Daoy (cell line): ENCODE measurements at places on chromosomes 4 and X.
A peak's percentile ranks its signal among the peaks of the same experiment; 100 is the strongest.

DNA sequence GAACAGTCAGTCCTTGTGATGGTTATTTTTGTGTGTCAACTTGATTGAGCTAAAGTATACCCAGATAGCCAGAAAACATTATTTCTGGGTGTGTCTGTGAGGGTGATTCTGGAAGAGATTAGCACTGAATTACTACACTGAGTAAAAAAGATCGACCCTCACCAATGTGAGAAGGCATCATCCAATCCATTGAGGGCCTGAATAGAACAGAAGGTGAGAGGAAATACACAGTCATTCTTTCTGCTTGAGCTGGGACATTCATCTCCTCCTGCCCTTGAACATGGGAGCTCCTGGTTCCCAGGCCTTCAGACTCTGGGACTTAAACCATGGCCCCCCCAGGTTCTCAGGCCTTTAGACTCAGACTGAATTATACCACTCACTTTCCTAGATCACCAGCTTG, 22.3 kb downstream of the INPP4B start:
- DNase-seq = no peak

DNA sequence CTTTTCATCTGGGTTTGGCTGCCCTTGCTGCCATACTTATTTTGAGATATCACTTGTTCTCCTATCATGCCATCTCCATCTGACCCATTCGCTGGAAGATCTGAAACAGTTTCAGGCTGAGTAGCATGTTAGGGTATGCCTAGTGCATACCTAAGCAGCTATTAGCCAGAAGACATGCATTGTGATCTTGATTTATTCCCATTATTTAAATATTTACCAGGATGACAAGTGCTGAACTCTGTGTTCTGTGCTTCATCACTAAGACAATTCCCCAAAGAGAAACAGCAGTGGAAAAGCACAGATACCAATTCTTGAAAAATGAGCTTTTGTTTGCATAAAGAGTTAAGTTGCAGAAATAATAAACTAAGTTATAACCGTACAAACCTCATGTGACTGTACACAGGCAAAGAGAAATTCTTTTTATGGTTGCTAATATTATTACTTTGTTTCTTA, 271.0 kb upstream of the ARSJ start:
- no peak for DNase-seq

- no peak for DNase-seq
Measured at GRCh38 chrX:24124244-24124799, 25.2 kb upstream of the ZFX start.

- DNase-seq = no peak
Measured at GRCh38 chrX:103919270-103919637, 43.2 kb upstream of the TMSB15B start.

DNA sequence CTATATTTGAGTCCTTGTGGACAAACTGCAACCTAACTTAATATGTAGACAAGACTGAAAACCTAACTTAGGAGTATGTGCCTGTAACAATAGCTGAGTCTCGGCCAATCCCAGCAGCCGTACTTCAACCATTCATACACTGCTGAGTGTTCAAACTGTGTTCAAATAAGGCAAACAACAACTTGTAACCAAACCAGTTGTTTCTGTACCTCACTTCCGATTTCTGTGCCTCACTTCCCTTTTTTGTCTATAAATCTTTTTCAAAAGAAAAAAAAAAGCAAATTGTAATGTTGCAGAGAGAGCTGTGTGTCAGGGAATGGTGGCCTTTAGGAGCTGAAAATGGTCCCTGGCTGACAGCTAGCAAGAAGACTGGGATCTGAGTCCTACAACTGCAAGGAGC, 46.0 kb downstream of the GEMIN8 start:
- no peak for DNase-seq

- peak; percentile 84 for DNase-seq
Measured at GRCh38 chr4:127782025-127782274, 172 bp upstream of the HSPA4L start.

- peak; percentile 2 for DNase-seq
Measured at GRCh38 chr4:60683973-60684372, 516.2 kb upstream of the ADGRL3 start.

DNA sequence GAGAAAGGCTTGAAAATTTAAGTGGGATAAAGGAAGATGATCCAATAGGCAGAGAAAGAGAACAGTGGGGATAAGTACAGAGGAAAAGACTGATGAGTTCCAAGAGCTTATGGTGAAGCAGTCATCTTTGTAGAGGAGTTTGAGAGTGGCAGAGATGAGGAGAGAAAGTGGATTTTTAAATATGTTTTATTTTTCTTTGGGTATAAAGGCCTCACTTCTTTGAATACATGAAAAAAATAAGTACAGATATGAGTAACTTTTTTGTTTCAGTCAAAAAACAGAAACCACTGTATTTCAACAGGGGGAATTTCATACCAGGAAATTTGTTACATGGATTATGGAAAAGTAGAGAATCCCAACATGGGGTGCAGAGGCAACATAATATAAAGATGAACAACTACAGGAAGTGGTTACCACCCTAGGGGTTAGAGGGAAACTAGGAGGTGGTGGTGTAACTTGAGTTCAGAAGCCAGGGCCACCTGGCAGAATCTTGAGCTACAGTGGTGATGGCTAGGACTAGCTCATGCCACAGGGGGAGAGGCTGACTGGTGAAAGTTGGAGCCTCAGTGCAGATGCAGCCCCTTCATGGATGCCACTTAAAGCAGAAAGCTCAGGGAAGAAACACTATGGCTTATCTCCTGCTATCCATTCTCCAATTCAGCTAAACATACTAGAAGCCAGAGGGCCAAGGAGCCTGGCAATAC, 3.4 kb upstream of the CYBB start:
- no peak for DNase-seq

- DNase-seq = no peak
Measured at GRCh38 chr4:11259837-11260236, 168.9 kb downstream of the HS3ST1 start.

DNA sequence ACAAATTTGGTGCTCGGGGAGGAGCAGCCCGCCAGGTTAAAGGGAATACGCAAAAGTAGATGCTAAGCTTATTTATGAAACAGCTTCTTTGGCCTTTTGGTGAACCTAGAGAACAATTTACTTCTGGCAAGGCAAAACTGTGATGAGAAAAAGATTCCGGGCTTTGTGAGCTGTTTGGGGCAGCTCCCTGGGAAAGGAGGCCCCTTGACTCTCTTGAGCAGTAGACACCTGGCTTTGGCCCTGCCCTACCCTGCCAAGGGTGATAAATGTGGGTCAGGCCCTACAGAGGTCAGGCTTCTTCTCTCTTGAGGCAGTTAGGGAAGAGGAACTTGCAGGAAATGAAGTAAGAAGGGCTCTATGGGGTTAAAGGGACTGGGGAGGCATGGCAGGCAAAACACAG, 509.6 kb downstream of the MID1IP1 start:
- no peak for DNase-seq

GRCh38 chrX:118718737-118719136, 8.7 kb upstream of the IL13RA1 start:
- no peak for DNase-seq

DNA sequence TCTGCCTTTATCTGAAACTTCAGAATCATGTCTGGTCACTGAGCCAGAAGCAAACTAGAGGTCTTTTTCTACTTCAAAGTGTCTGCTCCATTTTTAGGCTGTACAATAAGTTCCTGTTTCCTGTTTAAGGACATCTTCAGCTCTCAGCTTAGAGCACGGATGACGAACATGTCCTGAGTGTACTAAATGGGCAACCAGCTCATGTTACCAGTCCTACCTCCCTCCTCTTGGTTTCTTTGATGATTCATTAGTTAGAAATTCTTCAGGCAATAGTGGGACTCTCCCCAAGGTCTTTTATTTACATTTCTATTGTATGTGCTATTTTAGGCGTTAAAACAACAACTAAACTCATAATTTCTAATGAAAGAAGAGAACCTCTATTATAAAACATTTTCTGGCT, 58.0 kb downstream of the ENPEP start:
- DNase-seq = peak; percentile 79

- DNase-seq = no peak
Measured at GRCh38 chrX:49312176-49312575, 8.7 kb downstream of the GAGE10 start.

- peak; percentile 22 for DNase-seq
Measured at GRCh38 chrX:39409246-39409917, 608.1 kb downstream of the MID1IP1 start.

DNA sequence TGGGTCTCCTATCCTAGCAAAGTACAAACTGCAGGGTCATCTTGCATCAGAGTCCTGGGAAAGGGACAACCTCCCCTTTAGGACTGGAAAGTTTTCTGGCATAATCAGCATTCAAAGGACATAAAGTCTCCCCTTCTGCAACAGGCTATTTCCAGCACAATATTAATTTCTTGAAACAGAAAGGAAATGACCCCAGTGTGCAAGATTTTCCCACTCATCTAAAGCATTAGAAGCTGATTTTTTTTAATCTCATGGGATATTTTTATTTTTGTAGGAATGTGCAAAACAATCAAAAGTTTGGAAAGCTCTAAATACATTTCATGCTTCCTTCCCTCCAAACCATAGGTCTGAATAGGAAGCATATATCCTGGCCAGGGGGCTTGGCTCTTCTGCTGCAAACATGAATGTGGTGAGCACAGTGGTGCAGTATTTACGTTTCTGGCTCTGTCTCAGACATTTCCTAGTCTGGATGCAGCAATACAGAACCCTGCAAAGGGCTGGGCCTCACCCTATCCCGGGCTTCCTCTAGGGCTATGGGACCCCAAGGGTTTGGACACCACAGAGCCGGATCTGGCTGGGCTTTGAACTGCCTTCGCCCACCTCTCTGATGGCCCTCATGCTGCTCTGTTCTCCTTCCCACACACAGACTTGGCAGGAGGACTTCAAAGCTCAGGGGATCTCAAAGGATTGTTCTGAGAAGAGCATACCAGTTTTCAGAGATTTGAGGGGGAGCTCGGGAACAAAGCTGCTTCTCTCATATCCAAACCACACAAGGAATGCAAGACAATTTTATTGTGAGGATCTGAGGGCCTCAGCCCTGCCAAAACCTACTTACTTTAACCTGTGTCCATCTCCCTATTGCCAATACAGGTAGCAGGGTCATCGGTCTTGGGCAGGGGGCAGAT, 64.9 kb downstream of the POLR2B start:
- peak; percentile 6 for DNase-seq

DNA sequence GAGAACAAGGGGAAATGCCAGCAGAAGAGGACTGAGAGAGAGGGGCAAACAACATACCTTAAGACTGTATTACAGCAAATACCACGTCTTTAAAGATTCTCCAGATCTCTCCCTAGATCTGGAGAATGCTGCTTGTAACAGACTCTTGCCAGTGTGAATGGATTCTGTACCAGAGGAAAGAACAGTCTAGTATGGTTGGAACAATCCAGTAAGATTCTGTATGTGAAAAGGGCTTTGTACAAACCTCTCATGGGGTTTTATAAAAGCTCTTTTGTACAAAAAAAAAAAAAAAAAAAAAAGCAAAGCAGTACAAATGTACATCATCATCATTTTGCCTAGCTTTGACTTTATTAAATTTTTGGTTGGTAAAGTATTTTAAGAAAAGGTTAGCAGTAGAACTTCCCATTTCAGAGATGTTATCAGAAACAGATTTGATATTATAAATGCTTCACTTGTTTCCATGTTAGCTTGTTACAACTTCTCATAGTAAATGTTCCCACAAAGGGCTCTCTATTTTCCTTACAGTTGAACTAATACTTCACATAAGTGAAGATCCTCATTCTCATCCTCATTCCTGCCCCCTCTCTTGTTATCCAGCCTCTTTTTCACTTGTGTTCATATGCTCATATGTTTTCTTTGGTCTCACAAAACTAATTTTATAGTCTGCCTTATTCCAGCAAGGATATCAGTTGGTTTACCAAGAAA, 144.2 kb downstream of the EDA start:
- no peak for DNase-seq

- DNase-seq = no peak
Measured at GRCh38 chrX:119455264-119455663, 13.0 kb upstream of the SLC25A5 start.

- DNase-seq = peak; percentile 5
Measured at GRCh38 chr4:75895744-75896314, 6.4 kb downstream of the PPEF2 start.

DNA sequence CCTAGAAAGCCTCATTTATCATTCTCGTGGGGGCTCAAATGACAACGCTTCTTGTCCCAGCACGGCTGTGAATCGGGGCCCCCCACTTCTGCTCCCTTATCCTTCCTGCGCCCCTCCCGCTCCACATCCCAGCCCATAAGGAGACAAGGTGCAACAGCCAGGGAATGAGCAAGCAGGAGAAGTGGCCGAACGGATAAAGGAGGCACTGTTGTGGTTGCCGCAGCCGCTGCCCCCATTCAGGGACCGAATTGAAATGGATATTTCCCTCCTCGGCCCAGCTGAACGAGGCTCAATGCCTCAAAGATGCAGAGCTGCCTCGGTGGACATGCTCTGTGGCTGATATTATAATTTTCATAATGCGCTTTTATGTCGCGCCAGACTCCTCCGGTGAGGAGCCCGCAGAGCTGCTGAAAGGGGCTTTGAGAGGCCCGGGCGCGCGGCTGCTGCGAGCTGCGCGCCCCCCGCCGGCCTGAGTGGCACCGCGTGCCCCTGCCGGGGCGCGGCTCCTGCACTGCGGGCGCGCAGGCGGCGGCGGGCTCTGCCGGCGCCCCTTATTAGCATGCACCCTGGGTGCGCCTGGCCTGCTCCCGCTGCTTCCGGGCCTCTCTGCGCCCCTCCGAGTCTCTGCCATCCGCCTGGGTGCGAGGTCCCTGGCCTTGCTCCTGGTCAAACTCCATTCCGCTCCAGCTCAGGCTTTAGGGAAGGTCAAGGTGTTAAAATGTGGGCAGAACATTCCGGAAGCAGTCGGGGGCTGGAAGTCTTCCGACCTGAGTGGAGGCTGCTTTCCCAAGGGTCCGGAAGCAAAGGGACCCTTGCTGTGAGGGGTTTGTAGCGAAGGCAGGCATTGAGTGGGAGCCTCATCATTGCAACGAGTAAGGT, 68.2 kb upstream of the TMEM33 start:
- no peak for DNase-seq

DNA sequence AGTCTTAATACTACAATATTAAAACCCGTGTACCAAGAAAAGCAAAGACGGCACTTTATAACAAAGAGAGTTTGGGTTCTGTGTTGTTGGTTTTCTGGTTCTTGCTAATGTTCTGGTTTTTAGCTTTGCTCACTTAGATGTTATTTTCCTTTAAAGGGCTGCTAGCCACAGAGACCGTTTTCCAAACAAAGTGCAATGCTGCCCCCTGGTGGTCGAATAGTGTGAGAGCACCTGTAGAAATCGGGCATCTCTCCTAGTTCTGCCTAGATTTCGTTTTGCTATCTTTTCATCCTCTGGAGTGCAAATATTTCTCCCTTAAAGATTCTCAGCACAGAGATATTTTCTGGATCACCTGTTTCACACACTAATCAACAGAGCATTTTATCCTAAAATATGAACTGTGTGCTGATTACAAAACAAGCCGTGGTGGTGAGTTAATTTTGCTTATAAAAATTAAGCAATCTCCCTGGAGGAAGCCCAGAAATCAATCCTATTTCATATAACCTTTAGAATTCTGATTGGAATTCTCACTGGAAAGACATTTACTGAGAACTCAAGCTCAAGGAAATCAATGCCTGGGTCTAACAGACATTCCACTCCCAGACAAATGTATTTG, 334.5 kb upstream of the NOCT start:
- peak; percentile 53 for DNase-seq

- no peak for DNase-seq
Measured at GRCh38 chr4:140497405-140497746, 717 bp downstream of the MGAT4D start.

- no peak for DNase-seq
Measured at GRCh38 chr4:14835288-14835687, 167.0 kb upstream of the CPEB2 start.

GRCh38 chrX:130179170-130179569, 7.4 kb downstream of the RAB33A start:
- no peak for DNase-seq

- DNase-seq = no peak
Measured at GRCh38 chr4:93957186-93957585, 128.6 kb downstream of the ATOH1 start.
